ENCODE measurements at places on chromosomes 6 and 20. TPM values are rescaled to one million over a fixed set of nuclear protein-coding genes. Genes with fewer than 3 reads are reported as not detected.

DNA sequence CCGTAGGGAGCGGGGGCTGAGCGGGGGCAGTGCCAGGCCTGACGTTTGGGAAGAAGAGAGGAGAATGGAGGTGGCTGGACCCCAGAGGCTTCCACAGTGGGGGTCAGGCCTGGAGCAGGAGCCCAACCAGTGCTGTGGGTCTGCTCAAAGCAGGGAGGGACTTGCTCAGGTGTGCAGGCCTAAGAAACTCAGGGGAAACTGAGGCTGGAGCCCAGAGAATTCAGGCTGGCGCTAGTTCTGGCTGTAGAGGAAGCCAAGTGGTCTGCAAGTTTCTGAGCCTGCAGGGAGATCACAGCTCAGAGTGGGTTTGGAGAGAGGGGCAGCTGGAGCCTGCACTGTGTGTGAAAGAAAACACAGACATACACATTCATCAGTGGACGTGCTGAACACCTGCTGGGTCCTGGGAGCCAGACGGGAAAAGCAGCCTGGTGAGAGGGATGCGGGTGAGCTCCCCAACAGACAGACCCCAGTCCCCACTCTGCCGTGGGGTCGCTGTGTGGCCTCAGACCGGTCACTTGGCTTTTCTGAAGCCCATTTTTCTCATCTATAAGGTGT lies 17.7 kb upstream of the FOXP4 start:
- H3K27me3 ChIP-seq = no peaks in the 10 kb centered on the region
- no peak overlapping the region for H3K27ac ChIP-seq
- DNase-seq = no peak
- no peaks in the 10 kb centered on the region for H3K36me3 ChIP-seq
- peaks cover 14% of the 10 kb centered on the region for H3K4me1 ChIP-seq

DNA sequence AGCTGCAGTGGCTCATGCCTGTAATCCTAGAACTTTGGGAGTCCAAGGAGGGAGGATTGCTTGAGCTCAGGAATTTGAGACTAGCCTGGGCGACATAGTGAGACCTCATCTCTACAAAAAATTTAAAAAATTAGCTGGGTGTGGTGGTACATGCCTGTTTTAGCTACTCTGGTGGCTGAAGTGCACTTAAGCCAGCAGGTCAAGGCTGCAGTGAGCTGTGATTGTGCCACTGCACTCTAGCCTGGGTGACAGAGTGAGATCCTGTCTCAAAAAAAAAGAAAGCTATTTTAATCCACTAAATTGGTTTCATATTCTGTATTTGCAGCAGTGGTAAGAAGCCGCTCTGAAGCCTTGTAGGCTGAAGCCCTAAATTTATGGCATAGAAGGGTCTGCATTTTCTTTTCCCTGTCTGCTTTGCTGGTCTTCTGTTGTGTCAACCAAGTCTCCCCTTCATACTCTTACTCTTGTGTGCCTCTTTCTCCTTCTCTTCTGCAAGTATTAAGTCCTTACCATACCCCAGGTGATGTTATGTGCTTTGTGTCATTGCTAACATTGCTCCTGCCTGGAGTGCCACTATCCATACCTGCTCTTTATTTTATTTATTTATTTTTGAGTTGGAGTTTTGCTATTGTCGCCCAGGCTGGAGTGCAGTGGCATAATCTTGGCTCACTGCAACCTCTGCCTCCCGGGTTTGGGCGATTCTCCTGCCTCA lies 70.9 kb downstream of the MYO6 start:
- peaks cover 10% of the 10 kb centered on the region for H3K36me3 ChIP-seq
- H3K27me3 ChIP-seq = no peaks in the 10 kb centered on the region
- no peaks in the 10 kb centered on the region for H3K4me1 ChIP-seq
- no peak overlapping the region for H3K4me3 ChIP-seq
- no peak overlapping the region for H3K27ac ChIP-seq
- no peak for DNase-seq

ARMH2 gene
- total RNA-seq = not detected

GRCh38 chr6:1137849-1138248 lies 174.0 kb upstream of the FOXQ1 start:
- no peaks in the 10 kb centered on the region for H3K4me1 ChIP-seq
- no peak for DNase-seq
- no peaks in the 10 kb centered on the region for H3K36me3 ChIP-seq

- no peaks in the 10 kb centered on the region for H3K27me3 ChIP-seq
- H3K36me3 ChIP-seq = no peaks in the 10 kb centered on the region
- DNase-seq = no peak
- no peak overlapping the region for H3K4me3 ChIP-seq
Measured at GRCh38 chr6:111347589-111347988, 135.4 kb downstream of the REV3L start.

SLC24A3 gene
- total RNA-seq = not detected

SLC26A8 gene
- total RNA-seq = not detected

- no peak overlapping the region for H3K27ac ChIP-seq
- H3K4me3 ChIP-seq = no peak overlapping the region
- no peaks in the 10 kb centered on the region for H3K36me3 ChIP-seq
- DNase-seq = no peak
- H3K27me3 ChIP-seq = no peaks in the 10 kb centered on the region
Measured at GRCh38 chr6:43310134-43310533, 1.5 kb upstream of the CRIP3 start.

PNLDC1 gene
- 0.37 TPM for total RNA-seq

DNA sequence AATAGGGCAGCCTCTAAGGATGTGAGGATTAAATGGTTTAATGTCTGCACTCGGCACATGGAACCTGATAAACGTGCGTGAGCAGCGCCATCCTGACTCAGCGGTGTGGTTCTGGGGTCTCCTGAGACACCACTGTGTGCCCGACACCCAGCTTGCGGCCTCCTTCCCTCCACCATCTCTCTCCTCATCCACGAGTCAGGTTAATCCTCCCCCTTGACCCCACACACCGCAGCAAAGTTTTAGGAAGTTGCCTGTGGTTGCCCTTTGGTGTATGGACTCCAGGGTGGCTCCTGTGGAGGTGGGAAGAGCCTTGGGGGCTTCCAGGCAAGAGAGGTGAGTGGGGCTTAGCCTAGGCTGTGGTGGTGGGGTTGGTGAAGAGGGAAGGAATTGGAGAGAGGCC lies 68.2 kb downstream of the PHACTR3 start:
- H3K4me3 ChIP-seq = no peak overlapping the region
- DNase-seq = no peak
- peaks cover 30% of the 10 kb centered on the region for H3K27me3 ChIP-seq
- H3K27ac ChIP-seq = no peak overlapping the region
- H3K36me3 ChIP-seq = no peaks in the 10 kb centered on the region

DNA sequence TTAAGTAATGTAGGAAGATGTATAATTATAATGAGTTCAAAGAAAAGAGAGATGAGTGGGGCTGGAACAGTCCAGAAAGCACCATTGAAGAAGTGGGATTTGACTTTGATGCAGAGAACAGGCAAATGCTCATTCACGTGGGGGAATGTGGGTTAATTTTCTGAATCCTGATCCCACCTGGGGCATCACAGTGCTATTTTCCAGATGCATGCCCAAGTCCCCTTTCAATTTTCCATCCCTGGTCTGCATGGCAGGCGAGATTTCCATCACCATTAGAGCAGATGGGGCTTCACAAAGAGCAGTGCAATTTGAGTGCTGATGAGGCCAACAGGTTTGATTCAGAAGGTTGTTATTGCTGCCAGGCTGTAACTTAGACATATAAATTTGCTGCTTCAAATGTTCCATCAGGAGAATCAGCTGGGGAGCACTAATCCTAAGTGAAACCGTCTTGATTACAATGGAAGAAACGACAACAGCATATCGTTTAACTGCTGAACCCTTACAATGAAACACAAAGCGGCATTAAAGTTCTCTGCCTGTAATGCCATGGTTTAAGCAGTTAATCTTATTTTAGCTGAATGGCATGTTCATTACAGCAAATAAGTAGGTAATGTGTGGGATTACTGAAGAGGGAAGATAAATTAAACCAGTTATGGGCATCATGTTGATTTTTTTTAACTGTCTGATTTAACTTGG lies 45.2 kb downstream of the OSTM1 start:
- peaks cover 3% of the 10 kb centered on the region for H3K4me1 ChIP-seq
- H3K4me3 ChIP-seq = no peak overlapping the region
- no peak overlapping the region for H3K27ac ChIP-seq
- no peaks in the 10 kb centered on the region for H3K36me3 ChIP-seq
- no peak for DNase-seq

ZNF391 gene
- 1.1 TPM for total RNA-seq

RUNX2 gene
- 1.1 TPM for total RNA-seq

MLIP gene
- total RNA-seq = 0.59 TPM

- H3K36me3 ChIP-seq = no peaks in the 10 kb centered on the region
- H3K27ac ChIP-seq = no peak overlapping the region
- H3K4me3 ChIP-seq = no peak overlapping the region
- peaks cover 5% of the 10 kb centered on the region for H3K4me1 ChIP-seq
- H3K27me3 ChIP-seq = no peaks in the 10 kb centered on the region
- DNase-seq = no peak
Measured at GRCh38 chr6:39923861-39924260, 10.4 kb downstream of the MOCS1 start.

C20orf204 gene
- total RNA-seq = 2.5 TPM

GRCh38 chr6:16851044-16851540 lies 89.8 kb upstream of the ATXN1 start:
- no peak overlapping the region for H3K4me3 ChIP-seq
- H3K36me3 ChIP-seq = no peaks in the 10 kb centered on the region
- H3K4me1 ChIP-seq = peaks cover 7% of the 10 kb centered on the region
- no peak overlapping the region for H3K27ac ChIP-seq
- H3K27me3 ChIP-seq = no peaks in the 10 kb centered on the region

SH3BGRL2 gene
- total RNA-seq = 5.2 TPM

DNA sequence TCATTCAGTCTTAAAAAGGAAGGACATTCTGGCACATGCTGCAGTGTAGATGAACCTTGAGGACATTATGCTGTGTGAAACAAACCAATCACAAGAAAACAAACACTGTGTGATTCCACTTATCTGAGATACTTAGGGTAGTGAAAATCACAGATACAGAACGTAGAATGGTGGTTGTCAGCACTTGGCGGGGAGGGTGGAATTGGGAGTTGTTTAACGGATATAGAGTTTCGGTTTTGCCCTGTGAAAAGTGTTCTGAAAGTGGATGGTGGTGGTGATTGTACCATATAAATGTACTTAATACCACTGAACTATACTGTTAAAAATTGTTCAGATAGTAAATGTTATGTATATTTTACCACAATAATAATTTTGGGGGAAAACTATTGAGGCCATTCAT lies 18.4 kb downstream of the KAT14 start:
- no peaks in the 10 kb centered on the region for H3K4me1 ChIP-seq
- H3K27me3 ChIP-seq = no peaks in the 10 kb centered on the region
- no peaks in the 10 kb centered on the region for H3K36me3 ChIP-seq
- H3K27ac ChIP-seq = no peak overlapping the region

- no peak overlapping the region for H3K27ac ChIP-seq
- no peak overlapping the region for H3K4me3 ChIP-seq
- no peaks in the 10 kb centered on the region for H3K36me3 ChIP-seq
- H3K4me1 ChIP-seq = no peaks in the 10 kb centered on the region
- no peaks in the 10 kb centered on the region for H3K27me3 ChIP-seq
Measured at GRCh38 chr6:8375916-8376315, 59.4 kb downstream of the SLC35B3 start.

DNA sequence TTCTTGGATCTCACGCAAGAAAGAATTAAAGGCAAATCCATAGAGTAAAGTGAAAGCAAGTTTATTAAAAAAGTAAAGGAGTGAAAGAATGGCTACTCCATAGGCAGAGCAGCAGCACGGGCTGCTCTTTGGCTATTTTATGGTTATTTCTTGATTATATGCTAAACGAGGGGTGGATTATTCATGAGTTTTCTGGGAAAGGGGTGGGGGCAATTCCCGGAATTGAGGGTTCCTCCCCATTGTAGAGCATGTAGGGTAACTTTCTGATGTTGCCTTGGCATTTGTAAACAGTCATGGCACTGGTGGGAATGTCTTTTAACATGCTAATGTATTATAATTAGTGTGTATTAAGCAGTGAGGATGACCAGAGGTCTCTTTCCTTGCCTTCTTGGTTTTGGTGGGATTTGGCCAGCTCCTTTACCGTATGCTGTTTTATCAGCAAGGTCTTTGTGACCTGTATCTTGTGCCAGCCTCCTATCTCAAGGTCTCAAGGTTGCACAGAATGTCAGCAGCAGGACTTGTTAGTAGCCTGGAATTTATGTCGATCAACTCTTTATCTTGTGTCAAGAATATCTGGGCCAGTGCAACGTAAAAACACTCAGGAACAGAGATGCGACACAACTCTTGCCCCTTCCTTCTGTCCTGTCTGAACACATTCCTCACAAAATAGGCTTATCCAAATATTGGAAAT lies 931.4 kb downstream of the QKI start:
- no peak overlapping the region for H3K27ac ChIP-seq
- H3K4me3 ChIP-seq = no peak overlapping the region
- no peaks in the 10 kb centered on the region for H3K36me3 ChIP-seq
- H3K27me3 ChIP-seq = no peaks in the 10 kb centered on the region
- no peak for DNase-seq

DNA sequence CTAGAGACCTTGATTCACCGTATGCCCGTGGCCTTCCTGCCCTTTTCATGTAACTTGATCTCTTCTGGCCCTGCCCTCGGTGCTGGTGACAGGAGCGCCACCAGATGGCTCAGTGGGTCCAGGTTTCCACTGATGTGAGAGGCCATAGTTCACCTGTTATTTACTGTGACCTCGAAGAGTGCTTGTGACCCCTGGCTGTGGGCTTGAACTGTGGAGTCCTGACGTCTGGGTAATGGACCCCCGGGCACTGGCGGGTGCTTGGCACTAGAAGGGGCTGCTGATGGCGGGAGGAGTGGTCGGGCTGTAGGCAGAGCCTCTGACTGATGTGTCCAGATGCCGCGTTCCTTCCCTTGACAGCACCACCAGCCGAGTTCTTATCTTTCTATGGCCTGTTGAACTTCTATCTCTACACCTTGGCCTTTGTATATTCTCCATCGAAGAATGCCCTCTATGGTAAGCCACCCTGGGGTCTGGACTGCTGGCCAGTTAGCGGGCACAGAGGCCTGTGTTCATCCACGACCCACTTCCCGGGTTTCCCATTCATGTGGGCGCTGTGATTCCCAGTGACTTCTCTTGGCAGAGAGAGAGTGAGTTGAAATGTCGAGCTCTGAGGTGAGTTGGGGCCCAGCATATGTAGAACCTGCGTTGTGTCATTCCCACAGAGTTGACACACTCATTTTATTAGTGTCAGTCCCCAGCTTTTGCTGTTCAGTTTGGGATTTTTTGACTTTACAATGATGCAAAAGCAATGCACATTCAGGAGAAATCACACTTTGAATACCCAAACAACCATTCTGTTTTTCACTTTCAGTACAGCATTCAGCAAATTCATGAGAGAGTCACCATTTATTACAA lies 14.9 kb downstream of the DYNLT1 start:
- no peak overlapping the region for H3K4me3 ChIP-seq
- DNase-seq = no peak
- peaks cover 8% of the 10 kb centered on the region for H3K4me1 ChIP-seq
- H3K27me3 ChIP-seq = no peaks in the 10 kb centered on the region

DNA sequence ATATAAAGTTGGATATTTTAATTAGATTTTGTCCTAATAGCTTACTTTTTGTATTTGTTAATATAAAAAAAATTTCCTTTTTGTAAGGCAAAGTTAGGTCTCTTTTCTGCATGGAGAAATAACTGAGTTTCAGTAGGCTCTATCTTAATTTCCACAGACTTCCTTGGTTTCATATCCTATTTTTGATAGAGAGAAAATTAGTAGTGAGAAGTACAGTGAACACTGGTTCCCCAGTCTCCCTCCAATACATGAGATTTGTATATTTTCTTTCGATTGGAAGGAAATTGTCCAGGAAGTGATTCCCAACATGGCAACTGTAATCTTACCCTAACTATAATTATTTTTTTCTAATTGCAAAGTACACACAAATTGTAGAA lies 26.4 kb downstream of the TRIM27 start:
- peak overlapping the region; percentile 61 for H3K4me3 ChIP-seq
- no peak for DNase-seq
- H3K27me3 ChIP-seq = no peaks in the 10 kb centered on the region
- H3K36me3 ChIP-seq = peaks cover 9% of the 10 kb centered on the region

SMLR1 gene
- total RNA-seq = not detected

MAS1 gene
- total RNA-seq = not detected
